ENCODE measurements at places on chromosomes 16 and 17.

GRCh38 chr17:14323522-14323981 lies 22.7 kb downstream of the HS3ST3B1 start:
- DNase-seq = no peak

DNA sequence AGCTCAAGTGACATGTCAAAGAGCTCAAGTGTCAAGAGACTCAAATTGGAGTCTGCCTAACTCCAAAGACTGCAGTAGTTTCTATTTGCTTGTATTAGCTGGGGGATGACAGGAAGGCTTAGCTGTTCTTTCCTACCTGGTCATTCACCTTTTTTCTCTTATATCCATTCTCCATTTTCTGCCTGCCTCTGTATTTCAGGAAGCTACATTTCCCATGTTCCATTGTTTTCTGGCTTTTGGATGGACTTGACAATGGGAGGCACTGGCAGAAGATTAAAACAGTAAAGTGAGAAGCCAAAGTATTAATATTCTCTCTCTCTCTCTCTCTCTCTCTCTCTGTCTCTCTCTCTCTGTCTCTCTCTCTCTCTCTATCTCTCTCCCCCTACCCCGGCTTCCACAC lies 135.7 kb upstream of the ADAMTS18 start:
- no peak for DNase-seq

DNA sequence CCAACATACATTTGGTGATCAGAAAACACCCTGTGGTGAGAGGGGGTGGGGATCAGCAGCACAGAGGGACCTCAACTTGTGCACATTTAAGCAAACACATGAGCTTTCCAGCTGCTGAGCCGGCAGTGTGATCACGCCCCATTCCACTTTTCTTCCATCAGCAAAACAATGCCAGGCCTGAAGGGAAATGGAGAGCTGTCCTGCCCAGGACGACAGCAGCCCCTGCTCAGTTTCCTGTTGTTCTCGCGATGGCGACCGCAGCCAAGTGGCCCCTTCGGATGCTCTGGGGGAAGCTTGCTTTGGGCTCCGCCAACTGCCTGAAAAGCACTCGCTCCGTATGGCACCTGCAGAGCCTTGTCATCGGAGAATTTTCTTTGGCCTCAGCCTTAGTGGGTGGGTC lies 272.3 kb downstream of the FOXL1 start:
- no peak for DNase-seq

- no peak for DNase-seq
These were observed 72.8 kb downstream of the CACNG3 start for GRCh38 chr16:24328835-24329452.

All from activated CD4-positive, alpha-beta T cell treated with anti-CD3 and anti-CD28 coated beads for 4 hours (primary cell).